ENCODE measurements at places on chromosomes 2 and 18.

DNA sequence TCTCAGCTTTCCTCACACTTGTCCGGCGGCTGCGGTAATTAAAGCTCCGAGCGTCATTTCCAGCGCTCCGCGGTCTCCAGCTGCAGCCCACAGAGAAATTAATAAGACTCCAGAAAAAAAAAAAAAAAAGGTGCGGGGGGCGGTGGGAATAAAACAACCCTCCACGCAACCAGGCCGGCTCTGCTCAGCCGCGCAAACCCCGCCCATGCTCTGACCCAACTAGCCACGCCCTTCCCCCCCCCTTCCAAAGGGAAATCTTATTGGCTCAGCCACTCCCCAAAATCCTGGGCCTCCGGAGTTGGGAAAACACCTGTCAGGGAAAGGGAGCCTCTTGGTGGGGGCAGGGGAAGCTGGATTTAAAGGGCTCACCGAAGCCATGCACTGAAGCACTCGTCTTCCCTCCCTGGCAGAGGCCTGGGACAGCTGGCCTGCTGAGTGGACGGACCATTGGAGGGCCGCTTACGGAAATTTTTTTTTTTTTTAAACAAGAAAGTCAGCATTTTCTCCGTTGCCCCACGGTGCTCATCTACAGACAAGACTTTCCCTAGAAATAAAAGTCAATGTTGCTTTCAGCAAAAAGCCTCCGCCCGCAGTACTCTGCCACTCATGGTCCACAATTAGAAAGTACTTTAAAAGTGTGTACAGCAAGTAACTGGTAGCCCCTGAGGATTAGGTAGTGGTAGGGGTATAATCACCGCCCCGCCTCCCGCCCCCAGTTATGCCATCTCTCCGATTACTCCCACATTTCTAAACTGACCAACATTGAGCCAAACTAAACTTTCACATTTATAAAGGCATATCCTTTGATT lies 674 bp upstream of the ERBB4 start:
- peak; percentile 58 for DNase-seq

DNA sequence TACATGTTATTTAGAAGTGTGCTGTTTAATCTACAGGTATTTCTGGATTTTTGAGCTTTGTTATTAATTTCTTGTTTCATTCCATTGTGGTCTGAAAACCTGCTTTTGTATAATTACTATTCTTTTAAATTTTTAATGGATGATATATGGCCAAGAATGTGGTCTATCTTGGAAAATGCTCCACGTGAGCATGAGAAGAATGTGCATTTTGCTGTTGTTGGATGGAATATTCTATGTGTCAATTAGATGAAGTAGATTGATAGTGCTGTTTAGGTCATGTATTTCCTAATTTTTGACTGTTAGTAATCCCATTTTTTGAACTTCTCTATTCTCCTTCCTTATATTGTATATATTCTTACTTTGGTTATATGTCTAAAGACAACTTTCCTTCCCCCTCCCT lies 19.9 kb upstream of the TTN start:
- no peak for DNase-seq

DNA sequence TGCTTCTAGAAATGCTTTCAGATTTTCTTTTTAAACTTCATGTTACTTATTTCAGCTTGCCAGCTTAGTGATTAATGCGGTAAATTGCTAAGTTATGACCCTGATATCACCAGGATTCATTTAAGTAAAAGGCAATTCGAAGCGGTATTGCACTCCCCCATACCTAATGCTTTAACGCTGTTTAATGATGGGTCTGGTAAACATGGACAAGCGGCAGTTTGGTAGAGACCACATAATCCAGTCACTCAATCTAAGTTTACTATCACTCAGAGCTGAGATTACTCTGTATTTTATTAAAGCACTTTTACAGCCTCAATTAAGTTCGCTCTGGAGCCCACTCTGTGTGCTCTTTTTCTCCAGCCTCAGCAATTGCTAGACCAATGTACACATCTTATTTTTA lies 118.2 kb upstream of the SCN7A start:
- DNase-seq: no peak

- no peak for DNase-seq
These were observed 994.7 kb upstream of the POU3F3 start for GRCh38 chr2:103859238-103859637.

- no peak for DNase-seq
These were observed 222.6 kb upstream of the CTAGE1 start for GRCh38 chr18:22640281-22640842.

All from RWPE1 (cell line).